Activated CD4-positive, alpha-beta T cell treated with anti-CD3 and anti-CD28 coated beads, Interleukin-2, amount 50 U/mL, for 24 hours (primary cell): ENCODE measurements at places on chromosomes 7 and 10.

- DNase-seq = no peak
Measured at GRCh38 chr7:36103837-36104561, 49.1 kb upstream of the EEPD1 start.

GRCh38 chr7:132837529-132837928, 244.4 kb downstream of the CHCHD3 start:
- DNase-seq = no peak

DNA sequence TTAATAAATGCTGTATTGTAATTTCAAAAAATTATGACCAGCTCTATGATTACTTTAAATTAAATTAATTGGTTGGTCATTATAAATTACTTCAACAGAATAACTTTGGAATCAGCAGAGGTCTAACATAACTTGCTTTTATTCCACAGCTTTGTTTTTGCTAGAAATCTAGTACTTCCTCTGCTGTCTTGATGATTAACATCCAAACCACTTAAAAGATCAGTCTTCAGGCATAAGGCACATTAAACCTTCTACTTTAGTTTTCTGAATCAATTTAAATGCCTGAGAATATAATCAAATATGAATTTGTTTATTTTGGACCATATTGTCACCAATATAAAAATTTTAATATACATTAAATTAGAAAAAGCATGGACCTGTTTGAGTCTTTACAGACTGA, 465.3 kb downstream of the ARL4A start:
- no peak for DNase-seq

GRCh38 chr7:100604028-100604975, 2.1 kb downstream of the PCOLCE start:
- peak; percentile 45 for DNase-seq

GRCh38 chr10:60781661-60782060, 3.4 kb downstream of the CDK1 start:
- DNase-seq = no peak

GRCh38 chr10:58480321-58480720, 32.4 kb upstream of the BICC1 start:
- DNase-seq = no peak

DNA sequence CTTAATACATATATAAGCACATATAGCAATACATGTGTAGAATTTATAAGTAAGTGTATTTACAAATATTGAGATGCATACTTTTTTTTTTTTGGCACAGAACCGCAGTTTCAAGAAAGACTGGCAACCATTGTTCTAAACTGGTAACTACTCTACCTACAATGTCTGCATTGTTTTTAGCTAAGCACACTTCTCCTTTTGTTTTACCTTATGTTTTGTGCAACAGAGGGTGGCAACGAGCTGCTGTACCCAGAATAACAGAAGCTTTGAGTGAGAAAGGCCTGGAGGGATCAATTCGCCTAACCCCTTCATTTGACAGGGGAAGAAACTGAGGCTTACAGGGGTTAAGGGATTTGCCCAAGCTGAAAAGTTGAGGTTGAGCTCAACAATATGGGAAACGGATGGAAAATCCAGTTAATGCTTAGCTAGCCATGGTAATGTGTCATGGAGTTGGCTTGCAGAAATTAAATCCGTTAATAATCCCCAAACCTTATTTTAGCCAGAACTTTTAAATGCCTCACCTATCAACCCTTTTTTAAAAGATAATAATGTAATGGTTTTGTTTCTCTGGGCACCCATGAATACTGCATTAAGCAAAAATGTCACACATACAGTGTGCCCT, 25.5 kb downstream of the FZD1 start:
- no peak for DNase-seq

GRCh38 chr7:72326365-72326764, 85.8 kb downstream of the CALN1 start:
- DNase-seq = no peak

GRCh38 chr7:42033480-42033879, 203.5 kb downstream of the GLI3 start:
- no peak for DNase-seq

DNA sequence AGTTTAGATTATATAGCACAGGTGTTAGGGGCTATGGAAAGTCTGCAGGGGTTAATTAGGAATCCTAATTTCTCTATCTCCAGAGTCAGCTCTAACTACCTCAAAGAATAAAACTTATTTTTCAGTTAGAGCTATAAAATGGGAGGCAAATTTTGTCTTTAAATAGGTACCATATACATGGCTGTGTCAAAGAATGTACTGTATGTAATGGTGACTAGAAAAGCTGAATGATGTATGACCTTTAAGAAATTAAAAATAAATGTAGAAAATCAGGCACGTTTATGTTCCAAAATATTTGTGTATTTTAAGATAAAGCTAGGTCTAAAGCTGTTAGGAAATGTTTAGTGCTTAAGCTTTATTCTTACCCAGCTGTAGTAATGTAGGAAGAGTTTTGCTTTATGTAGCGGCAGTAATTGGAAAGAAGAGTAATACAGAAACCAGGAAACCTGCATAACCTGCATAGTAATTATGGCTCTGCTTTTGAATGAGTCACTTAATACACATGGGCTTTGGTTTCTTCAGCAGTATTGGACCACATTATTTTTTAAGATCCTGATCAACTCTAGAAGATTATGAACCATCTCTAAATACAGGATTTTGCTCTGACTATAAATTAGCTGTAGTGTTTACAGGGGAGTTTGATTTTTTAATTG, 85.0 kb downstream of the KMT2E start:
- no peak for DNase-seq

GRCh38 chr7:137937202-137937560, 64.7 kb downstream of the CREB3L2 start:
- no peak for DNase-seq

DNA sequence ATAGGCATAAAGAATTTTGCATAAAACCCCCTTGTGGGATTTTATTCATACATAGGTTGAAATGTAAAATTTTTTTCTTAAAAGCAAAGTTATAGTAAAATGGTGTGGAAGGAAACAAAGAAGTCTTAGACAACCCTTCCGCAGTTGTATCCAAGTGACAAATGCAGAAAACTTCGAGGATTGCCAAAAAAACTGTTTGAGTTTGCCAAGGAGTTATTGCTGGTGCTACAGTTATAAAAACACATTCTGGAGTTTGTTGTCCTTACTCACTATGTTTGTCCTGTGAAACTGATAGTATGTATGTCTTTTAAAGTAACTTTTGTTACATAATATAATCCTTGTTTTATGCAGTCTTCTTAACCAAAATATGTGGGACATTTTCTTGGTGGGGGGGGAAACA, 120.3 kb downstream of the FOXP2 start:
- no peak for DNase-seq

DNA sequence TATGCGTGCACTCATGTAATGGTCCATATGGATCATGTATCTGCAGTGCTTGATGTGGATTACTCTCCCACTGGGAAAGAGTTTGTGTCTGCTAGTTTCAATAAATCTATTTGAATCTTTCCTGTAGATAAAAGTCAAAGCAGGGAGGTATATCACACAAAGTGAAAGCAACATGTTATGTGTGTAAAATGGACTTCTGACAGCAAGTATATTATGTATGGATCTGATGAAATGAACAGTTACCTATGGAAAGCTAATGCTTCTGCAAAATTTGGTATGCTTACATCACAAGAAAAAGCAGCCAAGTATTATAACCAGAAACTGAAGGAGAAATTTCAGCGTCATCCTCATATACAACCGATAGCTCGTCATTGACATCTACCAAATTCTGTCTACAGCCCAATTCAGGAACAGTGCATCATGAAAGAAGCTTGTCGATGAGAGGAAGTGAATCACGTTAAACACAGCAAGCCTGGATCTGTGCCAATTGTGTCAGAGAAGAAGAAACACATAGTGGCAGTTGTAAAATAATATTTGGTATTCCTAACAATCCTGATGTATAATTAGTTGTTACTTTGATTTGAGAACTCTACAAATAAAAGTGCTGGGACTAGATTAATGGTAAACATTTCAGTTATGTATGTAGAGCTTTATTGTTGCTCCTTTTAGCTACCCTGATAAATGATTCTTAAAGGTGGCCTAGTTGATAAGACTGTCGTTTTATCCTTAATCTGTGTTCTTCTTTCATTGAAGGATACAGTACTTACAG, 14.2 kb upstream of the SYPL1 start:
- DNase-seq = no peak

DNA sequence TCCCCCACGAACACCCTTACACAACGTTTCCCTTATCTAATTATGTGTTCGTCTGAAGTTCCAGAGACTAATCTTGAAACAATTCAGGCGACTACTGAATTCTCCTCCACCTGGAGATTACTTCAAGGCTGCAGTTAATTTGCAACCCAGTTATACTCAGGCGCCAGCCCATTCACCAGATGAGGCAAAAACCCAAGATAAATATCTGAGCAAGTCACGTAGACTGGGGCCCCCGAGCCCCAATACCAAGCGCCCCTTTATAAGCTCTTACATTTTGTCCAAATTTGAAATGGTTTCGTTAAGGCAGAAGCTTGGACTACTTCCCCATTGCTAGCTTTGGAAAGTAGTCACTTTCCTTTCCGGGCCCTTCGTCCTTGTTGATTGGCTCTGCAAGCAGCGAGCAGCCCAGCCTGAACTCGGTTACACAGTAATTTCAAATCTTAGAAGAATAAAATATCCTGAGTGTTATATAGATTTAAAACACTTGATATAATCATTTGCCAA, 1.2 kb downstream of the TPK1 start:
- peak; percentile 37 for DNase-seq

DNA sequence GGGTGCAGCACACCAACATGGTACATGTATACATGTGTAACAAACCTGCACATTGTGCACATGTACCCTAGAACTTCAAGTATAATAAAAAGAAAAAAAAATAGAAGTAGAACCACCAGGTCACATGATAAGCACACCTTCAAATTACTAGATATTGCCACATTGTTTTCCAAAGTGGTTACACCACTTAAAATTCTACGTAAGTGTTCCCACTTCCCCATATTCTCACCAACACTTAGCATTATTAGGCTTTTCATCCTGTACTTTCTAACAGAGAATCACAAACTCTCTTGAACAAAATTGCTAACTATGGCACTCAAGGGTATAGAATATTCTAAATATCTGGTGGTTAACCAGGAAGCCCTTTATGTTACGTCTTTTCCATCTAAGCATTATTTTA, 22.6 kb downstream of the SH3PXD2A start:
- no peak for DNase-seq

DNA sequence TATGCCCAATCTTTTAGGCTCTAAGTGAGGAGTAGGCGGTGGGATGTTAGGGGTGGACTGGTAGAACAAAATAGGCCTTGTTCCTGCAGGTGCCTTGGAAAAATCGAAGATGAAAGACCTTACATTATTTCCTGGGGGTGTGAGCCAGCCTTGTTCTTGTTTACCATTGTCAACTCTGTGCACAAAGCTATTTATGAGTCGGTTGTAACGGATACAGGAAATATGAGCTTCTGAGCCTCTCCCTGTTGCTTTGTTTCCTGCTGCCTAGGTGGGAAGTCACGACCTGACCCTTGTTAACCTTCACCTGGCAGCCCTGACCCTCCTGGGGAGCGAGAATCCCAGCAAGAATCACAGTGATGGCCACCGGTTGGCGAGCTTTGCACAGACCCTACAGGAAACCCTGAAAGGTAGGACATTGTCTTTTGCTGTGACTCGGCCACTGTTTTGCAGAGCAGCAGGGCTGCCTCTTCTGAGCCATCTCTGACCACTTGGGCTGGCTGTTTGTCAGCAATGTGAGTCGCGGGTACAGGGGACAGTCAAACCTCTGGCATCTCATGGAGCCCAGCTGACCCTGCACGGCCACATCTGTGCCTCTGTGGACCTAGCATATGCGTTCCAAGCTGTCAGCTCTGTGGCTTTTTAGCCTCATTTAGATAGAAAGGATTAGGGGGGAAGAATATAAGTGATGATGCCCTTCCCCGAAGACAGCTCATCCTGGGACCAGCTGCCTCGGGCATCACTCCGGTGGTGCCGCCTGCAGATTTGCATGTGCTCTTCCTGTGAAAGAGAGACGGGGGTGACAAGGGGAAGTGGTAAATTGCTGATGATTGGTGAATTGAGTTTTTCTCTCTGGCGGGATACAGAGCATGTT, 102.1 kb upstream of the ANLN start:
- no peak for DNase-seq

DNA sequence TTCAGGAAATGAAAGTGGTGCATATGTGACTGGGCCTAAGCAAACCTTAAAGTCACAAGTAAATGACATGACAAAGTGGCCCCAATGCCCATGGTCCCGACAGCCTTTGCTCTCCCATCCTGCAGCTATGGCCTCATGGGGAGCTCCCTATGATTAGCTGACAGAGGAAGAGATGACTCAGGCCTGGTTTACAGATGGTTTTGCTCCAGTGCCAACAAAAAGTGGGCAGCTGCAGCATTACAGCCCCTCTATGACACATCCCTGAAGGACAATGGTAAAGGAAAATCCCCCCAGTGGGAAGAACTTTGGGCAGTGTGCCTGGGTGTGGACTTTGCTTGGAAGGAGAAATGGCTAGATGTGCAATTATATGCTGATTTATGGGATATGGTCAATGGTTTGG, 105.1 kb upstream of the ADCY1 start:
- DNase-seq = no peak

GRCh38 chr7:107890493-107890961, 456 bp upstream of the DLD start:
- no peak for DNase-seq

DNA sequence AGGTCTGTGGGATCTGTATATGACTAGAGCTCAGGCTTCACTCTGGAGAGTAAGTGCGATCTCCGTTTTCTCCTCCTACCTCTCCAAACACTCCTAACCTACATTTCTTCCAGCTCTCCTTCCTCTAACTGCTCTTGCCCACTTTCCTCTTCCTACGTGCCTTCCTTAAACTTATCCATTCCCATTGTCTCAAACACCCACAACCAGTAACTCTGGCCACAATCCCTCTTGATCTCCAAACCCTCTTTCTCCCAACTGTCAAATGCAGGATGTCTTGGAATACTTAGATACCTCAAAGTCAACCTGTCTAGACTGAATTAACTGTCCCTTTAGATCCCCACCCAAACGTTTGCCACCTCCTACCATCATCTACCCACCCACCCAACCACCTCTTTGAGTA, 213.7 kb upstream of the KMT2E start:
- DNase-seq = no peak

GRCh38 chr10:119754085-119754484, 28.2 kb downstream of the INPP5F start:
- DNase-seq = no peak

- no peak for DNase-seq
Measured at GRCh38 chr10:124875596-124875995, 66.3 kb upstream of the ZRANB1 start.

- no peak for DNase-seq
Measured at GRCh38 chr10:4561296-4561695, 264.7 kb upstream of the AKR1E2 start.

- no peak for DNase-seq
Measured at GRCh38 chr10:70584366-70584765, 18.2 kb downstream of the PRF1 start.

DNA sequence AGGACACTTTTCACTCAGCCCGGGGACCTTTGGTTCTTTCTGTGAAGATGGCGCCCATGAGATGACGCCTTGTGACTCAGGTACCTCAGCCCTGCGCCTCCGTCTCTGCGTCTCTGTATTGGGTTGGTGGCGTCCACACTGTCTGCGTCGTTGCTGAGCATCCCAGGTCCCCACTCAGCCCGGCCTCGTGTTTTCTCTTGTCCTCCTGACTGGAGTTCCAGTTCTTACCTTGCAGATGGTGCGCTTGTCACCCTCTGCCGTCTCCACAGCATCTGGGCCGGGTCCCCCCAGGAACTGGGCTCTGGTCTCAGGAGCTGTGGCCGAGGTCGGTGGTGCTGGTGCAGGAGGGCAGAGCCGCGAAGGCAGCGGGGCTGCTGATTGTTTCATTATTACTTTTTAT, 150.4 kb downstream of the WDR37 start:
- DNase-seq = no peak

- no peak for DNase-seq
Measured at GRCh38 chr10:100742936-100743335, 2.4 kb upstream of the PAX2 start.

- DNase-seq = no peak
Measured at GRCh38 chr10:120460776-120461175, 3.7 kb downstream of the PLPP4 start.
